Activated CD4-positive, alpha-beta T cell treated with anti-CD3 and anti-CD28 coated beads, Interleukin-10, Interleukin-2, amounts not matched to agents 100 ng/mL and 50 ng/mL, durations not matched to agents 16 hours and 8 hours (primary cell): ENCODE measurements at places on chromosomes 7 and 10.
A peak's percentile ranks its signal among the peaks of the same experiment; 100 is the strongest.

- DNase-seq = no peak
Observed at GRCh38 chr7:32093415-32094408, 23.5 kb upstream of the PDE1C start.

- DNase-seq = no peak
Observed at GRCh38 chr10:110241407-110241806, 34.0 kb downstream of the MXI1 start.

- no peak for DNase-seq
Observed at GRCh38 chr10:117259279-117259678, 18.4 kb downstream of the SLC18A2 start.

DNA sequence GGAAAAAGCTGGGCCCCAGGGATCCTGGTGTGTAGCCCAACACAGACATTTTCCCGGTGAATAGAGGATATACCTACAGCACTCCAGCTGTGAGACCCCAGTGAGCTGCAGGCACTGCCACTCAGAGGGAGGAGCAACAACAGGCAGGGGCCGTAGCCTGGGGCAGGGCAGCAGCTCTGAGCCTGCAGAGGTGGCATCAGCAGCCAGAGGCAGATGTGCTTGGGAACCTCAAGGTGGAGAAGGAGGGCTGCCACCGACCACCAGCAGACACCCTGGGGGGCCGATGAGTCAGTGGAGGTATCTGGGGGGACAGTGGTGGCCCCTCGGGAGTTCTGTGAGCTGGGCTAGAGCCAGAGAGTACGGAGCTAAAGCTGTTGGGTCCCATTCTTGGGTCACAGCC is 110.2 kb upstream of the GDF10 start:
- DNase-seq = no peak

DNA sequence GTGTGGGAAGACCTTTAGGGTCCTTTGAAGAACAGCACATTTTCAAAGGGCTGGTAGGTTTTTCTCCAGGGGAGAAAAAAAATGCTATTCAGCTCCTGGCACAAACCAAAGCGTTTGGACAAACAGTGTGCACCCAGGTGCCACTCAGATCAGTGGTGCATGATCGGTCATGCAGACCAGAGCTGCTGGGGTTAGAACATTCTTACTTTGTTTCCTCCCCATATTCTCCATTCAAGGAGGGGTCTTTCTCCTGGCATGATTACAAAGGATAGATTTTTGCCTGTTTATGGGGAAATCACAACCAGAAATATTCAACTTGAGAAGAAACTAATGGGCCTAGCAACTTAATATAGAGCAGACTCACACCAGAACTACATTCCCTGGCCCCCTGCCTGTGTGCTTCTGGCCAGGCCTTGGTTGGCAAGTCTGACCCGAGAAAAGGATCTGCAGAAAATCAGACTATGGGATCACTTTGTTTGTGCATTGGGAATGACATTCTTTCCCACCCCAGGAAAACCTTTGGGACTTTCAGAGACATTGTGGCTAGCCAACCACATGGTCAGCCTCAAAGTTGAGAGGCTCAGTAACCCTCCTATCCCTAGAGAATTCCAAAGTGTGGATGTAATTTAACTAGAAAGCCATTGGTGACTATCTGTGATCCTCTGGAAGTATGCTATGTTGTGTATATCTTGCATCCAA is 82.3 kb upstream of the FGL2 start:
- DNase-seq = no peak

DNA sequence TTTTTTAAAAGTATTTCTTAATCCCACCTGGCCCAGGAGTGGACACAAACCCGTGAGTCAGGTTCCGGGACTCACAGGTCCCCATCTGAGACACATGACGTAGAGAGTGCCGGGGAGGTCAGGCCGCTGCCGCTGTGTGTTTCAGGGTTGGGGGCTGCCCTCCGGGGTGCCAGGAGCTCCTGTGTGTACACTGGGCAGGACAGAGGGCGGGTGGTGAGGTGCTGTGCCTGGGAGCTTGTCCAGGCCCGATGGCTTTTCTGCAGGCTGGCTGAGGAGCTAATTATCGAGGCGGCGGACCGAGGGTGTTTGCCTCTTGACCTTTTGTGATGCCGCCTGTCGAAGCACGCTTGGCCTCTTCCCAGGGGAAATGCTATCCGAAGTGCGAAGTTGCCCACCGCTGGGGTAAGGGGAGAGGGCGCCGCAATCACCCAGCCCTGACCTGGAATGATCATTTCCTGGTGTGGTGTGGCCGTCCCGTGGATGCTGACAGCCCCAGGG is 42.1 kb downstream of the FOXL3 start:
- DNase-seq = no peak

DNA sequence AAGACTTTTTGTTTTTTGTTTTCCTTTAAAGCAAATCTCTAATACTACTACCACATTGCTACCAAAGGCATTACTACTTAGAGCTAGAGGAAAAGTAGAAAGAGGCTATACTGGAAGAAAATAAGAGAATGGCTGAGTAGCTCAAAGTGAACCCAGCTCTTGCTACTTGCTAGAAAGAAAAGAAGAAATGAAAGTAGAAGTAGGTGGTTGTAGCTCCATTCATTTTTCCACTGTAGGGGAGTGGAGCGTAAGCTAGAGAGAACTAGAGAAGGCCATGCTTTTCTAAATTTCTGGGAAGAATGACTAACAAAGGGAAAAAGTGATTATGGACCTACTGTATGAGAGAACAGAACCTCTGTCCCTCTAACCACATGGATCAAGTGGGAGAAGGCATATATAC is 184.4 kb downstream of the PON1 start:
- DNase-seq = no peak

DNA sequence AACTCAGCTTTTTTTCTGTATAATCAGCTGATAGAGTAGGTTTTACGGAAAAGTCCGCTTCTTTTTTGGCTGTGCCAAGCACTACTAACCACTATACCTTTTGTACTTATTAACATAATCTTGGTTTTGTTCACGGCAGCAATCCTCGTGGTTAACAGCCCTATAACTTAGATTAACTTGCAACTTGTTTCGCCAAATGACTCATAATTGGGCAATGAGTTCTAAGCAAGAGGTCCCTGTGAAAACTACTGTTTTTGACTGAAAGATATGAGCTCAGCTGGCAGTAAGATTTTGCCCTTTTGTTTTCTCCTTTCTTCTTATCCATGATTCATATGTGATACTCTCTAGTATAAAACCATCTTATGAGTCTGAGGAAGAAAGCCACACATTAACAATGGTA is 345.0 kb upstream of the PCDH15 start:
- DNase-seq = peak; percentile 2
